ENCODE measurements at places on chromosomes 1 and 21.

- DNase-seq: no peak
These were observed 183.2 kb downstream of the GRIK3 start for GRCh38 chr1:36851087-36851486.

GRCh38 chr1:231040800-231041718, 1.0 kb upstream of the FAM89A start:
- DNase-seq: no peak

DNA sequence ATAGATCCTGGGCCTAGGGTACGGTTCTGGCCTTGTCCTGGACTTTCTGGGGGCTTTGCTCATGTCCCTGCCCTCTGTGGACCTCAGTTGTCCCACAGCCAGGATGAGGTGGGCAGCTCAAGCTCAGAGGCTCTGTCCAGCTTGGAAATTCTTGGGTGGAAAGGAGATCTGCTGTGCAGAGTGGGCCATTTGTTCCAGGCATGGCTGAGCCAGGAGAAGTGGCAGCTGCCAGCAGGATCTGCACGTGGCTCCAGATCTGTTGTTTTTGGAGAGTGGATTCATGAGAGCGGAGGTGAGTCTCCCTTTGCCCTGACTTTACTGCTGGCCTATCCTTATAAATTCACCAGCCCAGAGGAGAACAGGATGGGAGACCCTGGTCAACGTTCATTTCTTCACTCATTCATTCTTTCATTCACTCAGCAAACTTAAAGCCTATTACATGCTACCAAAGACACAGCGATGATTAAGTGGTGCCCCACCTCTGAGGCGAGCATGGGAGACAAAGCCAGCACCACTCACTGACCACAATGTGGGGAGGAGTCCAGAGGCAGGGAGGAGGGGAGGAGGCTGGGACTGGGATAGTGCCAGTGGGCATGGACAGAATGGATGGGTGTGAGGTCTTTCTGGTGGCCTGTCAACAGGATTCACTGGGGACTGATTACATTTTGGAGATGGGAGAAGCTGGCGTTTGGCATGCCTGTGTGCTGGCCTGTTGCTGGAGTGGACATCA, 205.1 kb downstream of the TRABD2B start:
- DNase-seq: no peak

- no peak for DNase-seq
These were observed 9.8 kb downstream of the RSBN1 start for GRCh38 chr1:113802367-113803007.

GRCh38 chr1:75312620-75313019, 178.4 kb downstream of the LHX8 start:
- DNase-seq: no peak

DNA sequence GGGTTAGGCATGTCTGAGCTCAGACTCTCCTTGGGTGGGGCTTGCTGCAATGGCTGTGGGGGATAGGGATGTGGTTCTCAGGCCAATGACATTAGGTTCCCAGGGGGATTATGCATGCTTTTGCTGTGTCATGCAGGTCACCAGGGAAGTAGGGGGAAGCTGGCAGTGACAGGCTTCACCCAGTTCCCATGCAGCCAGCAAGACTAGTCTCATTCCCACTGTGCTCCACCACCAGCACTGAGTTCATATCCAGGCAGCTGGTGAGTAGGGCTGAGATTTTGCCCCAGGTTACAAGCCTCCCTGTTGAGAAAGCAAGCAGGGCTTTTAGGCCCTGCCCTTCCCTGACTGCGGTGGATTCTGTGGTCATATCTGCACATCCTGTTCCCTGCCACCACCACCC, 32.1 kb upstream of the PLA2G5 start:
- DNase-seq: no peak
